ENCODE measurements at places on chromosomes 5 and 9.

DNA sequence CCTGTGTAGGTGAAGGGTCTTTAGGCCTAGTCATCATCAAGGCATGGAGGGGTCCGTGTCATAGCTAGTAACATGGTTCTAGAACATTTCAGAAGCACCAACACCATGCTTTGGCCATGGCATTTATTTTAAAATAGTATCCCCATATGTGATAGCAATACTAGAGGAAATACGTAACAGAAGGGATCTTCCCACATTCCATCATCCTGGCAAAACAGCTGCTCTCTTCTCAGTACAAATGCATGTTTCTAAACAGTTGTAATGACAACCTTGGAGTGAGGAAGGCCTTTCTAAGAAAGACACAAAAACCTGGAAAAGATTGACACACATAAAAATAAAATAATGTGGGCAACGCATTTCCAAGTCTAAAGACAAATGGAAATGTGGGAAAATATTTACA, 97.6 kb downstream of the GADD45G start:
- no peak for DNase-seq

DNA sequence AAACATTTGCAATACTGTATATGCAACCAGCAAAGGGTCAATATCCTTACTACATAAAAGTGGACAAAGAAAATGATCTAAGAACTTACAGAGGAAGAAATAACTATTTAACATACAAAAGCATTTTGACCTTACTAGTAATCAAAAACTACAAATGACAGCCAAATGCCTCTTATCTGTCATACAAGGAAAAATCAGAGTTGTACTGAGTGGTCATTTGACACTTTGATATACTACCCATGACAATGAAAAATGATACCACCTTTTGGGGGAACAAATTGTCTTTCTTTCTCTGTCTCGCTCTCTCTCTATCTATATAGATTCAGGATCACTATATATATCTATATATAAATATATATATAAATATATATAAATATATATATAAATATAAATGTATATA, 50.4 kb upstream of the ZSWIM6 start:
- no peak for DNase-seq

- no peak for DNase-seq
Observed at GRCh38 chr5:157463621-157464518, 3.9 kb downstream of the NIPAL4 start.

GRCh38 chr9:83964973-83965349, 15.1 kb downstream of the HNRNPK start:
- DNase-seq, result no peak

- DNase-seq, result no peak
Observed at GRCh38 chr9:93898502-93899426, 56.4 kb downstream of the BARX1 start.

GRCh38 chr9:109974918-109975276, 194.9 kb downstream of the PALM2AKAP2 start:
- DNase-seq, result no peak

- DNase-seq, result no peak
Observed at GRCh38 chr5:71748360-71748759, 29.3 kb downstream of the CARTPT start.

Measured in NCI-H524 (cell line).